ENCODE measurements at places on chromosomes 3 and 15.

DNA sequence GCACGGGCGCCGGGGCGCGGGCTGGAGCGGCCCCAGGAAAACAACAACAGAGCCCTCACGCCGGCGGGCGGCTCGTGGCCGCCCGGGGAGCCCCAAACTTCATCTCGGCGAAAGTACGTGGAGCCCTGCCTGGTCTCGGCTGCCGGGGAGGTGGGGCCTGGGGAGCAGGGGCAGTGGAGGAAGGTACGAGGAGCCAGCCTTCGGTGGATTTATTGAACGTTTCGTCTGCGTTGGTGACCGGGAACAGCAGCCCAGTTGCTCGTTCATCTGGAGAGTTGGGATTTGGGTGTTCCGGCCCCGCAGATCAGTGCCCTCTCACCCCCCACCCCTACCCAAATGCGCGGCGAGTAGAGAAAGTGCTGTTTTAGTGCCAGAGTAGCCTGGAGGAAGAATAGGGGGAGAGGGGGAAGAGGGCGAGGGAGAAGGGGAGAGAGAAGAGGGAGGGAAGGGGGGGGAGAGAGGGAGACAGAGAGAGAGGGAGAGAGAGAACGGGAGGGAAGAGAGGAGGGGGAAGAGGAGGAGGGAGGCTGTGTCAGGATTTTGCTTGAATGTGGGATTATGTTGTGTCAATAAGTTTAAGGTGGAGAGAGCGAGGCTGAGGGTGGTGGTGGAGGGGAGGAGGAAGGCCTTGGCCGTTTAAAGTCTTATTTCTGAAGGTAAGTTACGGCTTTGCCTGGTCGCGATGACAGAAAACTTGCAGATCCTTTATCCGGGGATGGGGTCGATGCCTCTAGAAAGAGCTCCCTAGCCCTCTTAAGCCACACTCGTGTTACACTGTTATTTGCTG, 970 bp downstream of the BBX start:
- DNase-seq = no peak

DNA sequence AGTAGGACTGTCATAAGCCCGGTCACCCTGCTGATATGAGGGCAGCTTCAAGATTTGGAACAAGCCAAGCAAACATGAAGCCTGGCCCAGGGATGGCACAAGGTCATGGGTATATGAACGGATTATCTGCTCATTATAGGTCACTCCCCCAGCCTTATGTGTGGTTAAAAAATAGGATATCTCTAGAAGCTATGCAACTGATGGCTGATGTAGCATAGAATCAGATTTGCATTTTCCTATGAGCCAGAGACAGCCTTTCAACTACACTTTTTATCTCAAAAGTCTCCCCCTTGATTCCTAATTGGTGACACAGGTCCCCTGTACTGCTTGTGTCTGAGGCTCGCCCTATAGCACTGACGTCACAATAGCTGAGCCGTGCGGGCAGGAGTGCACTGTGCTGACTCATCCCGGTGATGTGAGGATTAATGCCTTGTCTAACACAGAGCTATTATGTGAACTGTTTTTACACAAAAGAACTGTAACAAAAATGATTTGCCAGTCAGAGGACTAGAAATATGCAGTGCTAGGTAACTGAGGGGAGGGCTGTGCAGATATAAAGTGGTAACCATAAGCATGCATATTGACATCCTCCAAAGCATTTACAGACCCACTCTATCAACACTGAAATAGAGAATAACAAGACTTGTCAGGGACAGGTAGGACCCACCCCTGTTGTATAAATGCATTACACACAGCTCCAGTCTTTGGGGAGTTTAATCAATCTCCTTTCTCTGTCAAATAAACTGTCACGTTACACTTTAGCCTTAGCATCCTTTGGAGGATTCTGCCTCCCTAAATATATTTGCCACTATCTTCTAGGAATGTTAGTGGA, 204.9 kb downstream of the TIGIT start:
- DNase-seq = no peak

DNA sequence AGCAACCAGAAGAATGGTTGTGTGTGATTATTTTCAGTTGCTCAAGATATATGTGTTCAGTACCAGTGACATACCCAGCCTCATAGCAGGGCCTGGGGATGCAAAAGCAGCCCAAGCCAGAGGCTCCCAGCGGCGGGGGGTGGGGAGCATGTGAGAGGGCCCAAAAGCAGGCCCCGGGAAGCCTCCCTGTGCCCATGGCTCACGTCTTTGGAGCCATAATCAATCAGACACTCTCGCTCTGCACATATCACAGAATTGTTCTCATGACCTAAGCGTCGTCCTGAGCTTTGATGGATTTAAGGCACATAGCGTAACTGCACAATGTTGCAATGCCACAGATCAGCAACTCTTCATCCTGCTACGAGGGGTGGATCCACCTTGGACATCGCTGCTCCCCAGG, 20.8 kb downstream of the KLHL25 start:
- no peak for DNase-seq

GRCh38 chr3:148792516-148792915, 35.1 kb upstream of the CPB1 start:
- no peak for DNase-seq

DNA sequence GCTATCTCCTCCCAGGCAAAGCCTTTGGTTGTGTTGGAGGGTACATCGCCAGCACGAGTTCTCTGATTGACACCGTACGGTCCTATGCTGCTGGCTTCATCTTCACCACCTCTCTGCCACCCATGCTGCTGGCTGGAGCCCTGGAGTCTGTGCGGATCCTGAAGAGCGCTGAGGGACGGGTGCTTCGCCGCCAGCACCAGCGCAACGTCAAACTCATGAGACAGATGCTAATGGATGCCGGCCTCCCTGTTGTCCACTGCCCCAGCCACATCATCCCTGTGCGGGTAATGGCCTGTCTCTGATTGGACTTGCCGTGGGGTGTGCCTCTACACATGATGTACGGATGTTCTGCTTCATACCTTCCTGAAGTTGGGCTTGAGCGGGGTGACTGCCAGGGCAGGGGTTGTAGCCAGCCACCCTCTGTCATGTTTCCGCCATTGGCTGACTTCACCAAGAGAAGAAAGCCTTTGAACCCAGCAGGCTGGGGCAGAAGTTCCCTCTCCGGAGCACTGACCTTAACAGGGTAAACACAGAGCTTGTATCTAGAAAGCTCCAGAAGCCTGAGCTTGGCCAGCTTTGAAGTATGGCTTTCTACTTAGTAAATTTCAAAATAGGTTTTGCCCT, 13.4 kb downstream of the ALAS1 start:
- no peak for DNase-seq

DNA sequence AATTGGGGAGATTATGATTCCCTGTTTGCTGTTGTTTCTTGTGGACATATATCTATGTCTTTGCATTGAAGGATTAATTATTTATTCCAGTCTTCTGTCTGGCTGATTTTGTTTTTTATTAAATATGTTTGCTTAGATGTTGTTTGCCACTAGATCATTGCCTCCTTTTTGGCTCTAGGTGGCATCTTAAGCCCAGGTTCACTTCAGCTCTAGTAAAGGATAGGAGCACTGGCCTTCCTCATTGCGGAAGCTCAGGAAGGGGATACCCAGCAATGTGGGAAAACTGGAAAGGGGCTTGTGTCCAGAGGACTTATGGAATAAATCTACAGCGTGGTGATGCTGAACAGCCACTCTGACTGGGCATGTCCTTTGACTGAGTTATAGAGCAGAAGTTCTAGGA, 821.6 kb downstream of the PDCD6IP start:
- DNase-seq = no peak

DNA sequence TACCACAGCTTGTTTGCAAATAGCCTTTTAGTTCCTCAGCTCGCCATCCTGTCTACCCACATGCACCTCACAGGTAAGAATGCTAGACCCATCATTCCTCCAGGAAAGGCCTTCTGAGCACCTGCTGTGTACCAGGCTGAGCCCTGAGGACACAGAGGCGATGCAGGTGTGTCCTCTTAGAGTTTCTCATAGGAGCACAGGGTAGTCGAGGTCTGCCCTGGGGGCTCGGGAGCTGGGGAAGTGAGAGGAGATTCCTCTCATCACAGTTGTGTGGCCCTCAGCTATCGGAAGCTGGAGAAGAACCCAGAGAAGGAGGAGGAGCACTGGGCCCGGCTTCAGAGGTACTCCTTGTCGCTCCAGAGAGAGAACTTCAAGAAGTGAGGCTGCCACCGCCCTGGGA, 8.0 kb downstream of the MESP1 start:
- DNase-seq = no peak

- no peak for DNase-seq
Observed at GRCh38 chr3:40299721-40300335, 9.7 kb upstream of the EIF1B start.

GRCh38 chr3:122754929-122755328, 38.7 kb downstream of the HSPBAP1 start:
- DNase-seq = no peak

DNA sequence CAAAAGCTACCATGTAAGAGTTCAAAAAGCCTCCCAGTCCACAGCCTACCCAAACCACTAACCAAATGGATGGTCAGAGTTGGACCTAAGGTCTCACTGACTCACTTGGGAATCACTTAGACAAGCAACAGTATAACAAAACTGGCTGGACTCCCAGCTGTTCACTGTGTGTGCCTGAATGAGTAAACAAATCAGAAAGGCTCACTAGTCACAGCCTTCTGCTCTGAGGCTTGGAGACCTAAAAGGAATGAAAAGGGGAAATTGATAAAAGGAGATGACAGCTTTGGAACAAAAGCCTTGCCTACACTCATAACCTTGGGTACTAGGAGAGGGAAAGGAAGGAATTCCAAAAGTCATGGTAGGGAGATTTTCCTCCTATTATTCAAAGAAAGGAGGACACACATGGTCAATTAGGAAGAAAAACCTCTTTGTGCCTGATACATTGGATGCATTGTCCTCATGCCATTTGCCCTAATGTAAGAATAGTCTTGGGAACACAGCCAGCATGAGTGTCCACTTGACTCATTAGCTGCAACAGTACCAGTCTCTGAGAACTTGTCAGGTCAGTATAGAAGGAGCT, 92.3 kb downstream of the FRMD5 start:
- DNase-seq = no peak

DNA sequence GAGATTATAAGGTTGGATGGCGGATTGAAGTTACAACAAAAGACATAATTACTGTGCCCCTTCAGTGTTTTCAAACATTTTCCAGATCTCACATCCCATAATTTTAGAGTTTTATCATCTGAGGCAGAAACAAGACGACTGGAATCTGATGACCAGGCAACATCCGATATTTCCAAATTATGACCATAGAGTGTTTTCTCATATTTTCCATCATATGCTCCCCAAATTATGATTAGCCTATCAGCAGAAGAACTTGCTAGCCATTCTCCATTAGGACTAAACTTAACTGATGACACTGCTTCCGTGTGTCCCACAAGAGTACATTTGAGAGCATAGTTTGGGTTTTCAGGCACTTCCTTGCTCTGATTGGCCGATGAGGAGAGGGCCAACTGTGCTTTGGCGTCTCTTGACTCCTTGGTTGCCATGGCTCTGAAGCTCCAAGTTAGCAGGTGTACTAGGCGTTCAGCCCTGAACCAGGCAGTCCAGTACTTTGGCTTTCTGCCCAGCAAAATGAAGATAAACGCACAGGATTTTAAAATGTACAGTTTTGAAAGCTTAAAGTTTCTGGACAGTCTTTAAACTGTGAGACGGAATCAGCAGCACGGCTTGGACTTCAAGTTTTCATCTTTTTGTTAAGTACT, 638 bp downstream of the WDR5B start:
- DNase-seq = peak; percentile 13

Data from stimulated activated CD8-positive, alpha-beta memory T cell treated with anti-CD3 and anti-CD28 coated beads, Interleukin-7, amount 100 ng/mL, for 1 hour (primary cell).